Kidney (tissue), 22 donors: ENCODE measurements at places on chromosomes 7 and 10.

GRCh38 chr7:132125096-132125495, 451.2 kb downstream of the PLXNA4 start:
- H3K4me1 ChIP-seq = no peaks in the 10 kb centered on the region
- H3K27ac ChIP-seq = no peak overlapping the region
- no peaks in the 10 kb centered on the region for H3K36me3 ChIP-seq
- no peaks in the 10 kb centered on the region for H3K27me3 ChIP-seq
- H3K4me3 ChIP-seq = no peak overlapping the region
- no peak for DNase-seq

GRCh38 chr7:149414745-149415390, 46.0 kb downstream of the ZNF777 start:
- no peaks in the 10 kb centered on the region for H3K36me3 ChIP-seq
- no peak overlapping the region for H3K27ac ChIP-seq
- DNase-seq = peak; percentile 83

GRCh38 chr10:84005403-84005802, 133.9 kb upstream of the GHITM start:
- H3K27ac ChIP-seq = no peak overlapping the region
- H3K4me1 ChIP-seq = no peaks in the 10 kb centered on the region
- H3K27me3 ChIP-seq = no peaks in the 10 kb centered on the region
- no peaks in the 10 kb centered on the region for H3K36me3 ChIP-seq
- no peak overlapping the region for H3K4me3 ChIP-seq

- no peaks in the 10 kb centered on the region for H3K27me3 ChIP-seq
- H3K4me1 ChIP-seq = no peaks in the 10 kb centered on the region
- H3K36me3 ChIP-seq = no peaks in the 10 kb centered on the region
- H3K4me3 ChIP-seq = no peak overlapping the region
- H3K27ac ChIP-seq = no peak overlapping the region
- no peak for DNase-seq
Measured at GRCh38 chr7:48416327-48416908, 245.2 kb downstream of the ABCA13 start.

GRCh38 chr10:89093728-89094127, 103.1 kb downstream of the FAS start:
- H3K4me3 ChIP-seq = no peak overlapping the region
- no peaks in the 10 kb centered on the region for H3K4me1 ChIP-seq
- no peak for DNase-seq
- H3K27me3 ChIP-seq = no peaks in the 10 kb centered on the region
- no peak overlapping the region for H3K27ac ChIP-seq
- H3K36me3 ChIP-seq = no peaks in the 10 kb centered on the region

- H3K4me3 ChIP-seq = no peak overlapping the region
- H3K27ac ChIP-seq = no peak overlapping the region
- H3K4me1 ChIP-seq = no peaks in the 10 kb centered on the region
- no peak for DNase-seq
- H3K36me3 ChIP-seq = no peaks in the 10 kb centered on the region
- H3K27me3 ChIP-seq = no peaks in the 10 kb centered on the region
Measured at GRCh38 chr10:32372000-32372875, 25.3 kb upstream of the EPC1 start.

DNA sequence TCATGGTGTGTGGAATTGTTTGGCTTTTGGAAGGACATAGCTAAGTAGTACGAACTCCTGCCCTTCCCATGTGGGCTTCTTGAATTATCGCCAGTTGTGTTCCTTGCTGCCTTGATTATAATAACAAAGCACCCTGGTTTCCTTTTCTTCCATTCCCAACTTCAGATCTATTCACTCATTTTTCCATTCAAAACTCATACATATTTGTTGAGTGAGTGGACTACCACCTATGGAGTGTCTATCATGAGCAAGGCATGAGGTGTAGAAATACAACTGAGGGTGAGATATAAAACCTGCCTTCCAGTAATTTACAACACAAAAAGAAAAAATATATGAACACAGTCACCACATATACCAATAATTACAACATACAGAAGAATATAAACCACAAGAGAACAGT, 4.9 kb upstream of the COL17A1 start:
- peaks cover 4% of the 10 kb centered on the region for H3K4me1 ChIP-seq
- no peaks in the 10 kb centered on the region for H3K27me3 ChIP-seq
- H3K27ac ChIP-seq = no peak overlapping the region
- no peak overlapping the region for H3K4me3 ChIP-seq

GRCh38 chr7:12633582-12633981, 53.9 kb upstream of the ARL4A start:
- no peak overlapping the region for H3K4me3 ChIP-seq
- no peak overlapping the region for H3K27ac ChIP-seq
- H3K4me1 ChIP-seq = no peaks in the 10 kb centered on the region
- DNase-seq = no peak
- no peaks in the 10 kb centered on the region for H3K27me3 ChIP-seq

GRCh38 chr10:114618722-114619121, 39.4 kb downstream of the ABLIM1 start:
- no peaks in the 10 kb centered on the region for H3K27me3 ChIP-seq
- no peak overlapping the region for H3K4me3 ChIP-seq
- H3K27ac ChIP-seq = no peak overlapping the region

GRCh38 chr10:131653554-131654470, 247.0 kb upstream of the PPP2R2D start:
- H3K27me3 ChIP-seq = no peaks in the 10 kb centered on the region
- no peaks in the 10 kb centered on the region for H3K36me3 ChIP-seq
- DNase-seq = no peak
- H3K4me3 ChIP-seq = no peak overlapping the region
- no peak overlapping the region for H3K27ac ChIP-seq
